Activated CD4-positive, alpha-beta T cell treated with anti-CD3 and anti-CD28 coated beads, Interleukin-2, amount 50 U/mL, for 1 hour (primary cell): ENCODE measurements at places on chromosomes 2 and 18.

DNA sequence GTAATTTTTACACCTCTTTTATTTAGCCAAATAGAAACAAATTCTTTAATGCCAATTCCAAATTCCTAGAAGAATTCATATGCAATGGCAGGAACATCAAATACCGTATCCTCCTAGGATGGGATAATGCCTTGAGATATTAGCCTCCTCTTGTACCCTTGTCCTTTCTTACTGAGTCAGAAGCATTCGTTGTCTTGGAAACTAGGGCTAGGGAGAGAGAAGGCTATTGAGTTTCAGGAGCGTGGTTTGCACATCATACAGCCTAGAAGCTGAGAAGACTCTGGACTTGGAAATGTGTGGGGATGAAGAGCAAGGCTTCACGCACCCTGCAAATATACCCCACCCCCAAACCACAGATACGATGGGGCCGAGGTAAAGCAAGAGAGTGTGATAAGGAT, 300.7 kb downstream of the SP3 start:
- DNase-seq, result no peak

DNA sequence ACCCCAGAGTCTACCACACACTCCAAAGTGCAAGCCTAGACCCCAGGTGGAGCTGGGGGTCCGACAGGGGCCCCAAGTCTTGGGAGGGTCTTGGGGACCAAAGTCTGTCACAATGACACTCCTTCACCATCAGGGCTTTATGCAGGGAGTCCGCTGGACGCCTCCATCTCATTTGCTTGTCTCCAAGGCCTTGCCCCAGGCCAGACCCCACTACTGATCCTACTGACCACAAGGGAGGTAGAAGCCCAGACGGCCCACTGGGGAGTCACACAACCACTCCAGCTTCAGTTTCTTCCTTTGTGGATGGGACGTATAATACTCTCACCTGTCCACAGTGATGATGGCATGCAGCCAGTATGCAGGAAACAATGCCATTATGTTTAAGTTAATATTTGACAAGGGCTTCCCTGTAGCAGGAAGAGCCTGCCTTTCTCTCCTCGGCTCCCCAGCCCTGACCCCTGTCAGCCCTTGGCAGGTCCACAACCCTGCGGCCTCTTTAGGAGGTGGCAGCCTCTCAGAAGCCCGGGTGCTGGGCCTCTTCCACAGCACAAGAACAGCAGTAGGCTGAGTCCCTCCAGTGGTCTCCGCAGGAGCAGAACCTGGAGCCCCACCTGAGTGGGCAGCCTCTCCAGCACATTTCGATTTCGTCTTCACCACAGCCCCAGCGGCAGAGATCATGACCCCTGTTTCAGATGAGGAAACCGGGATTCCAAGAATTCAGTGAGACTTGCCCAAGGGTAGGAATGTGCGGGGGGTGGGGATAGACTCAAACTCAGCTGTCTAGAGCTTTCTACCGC, 6.5 kb downstream of the BIN1 start:
- no peak for DNase-seq

GRCh38 chr2:183207110-183207509, 82.9 kb downstream of the NUP35 start:
- no peak for DNase-seq

DNA sequence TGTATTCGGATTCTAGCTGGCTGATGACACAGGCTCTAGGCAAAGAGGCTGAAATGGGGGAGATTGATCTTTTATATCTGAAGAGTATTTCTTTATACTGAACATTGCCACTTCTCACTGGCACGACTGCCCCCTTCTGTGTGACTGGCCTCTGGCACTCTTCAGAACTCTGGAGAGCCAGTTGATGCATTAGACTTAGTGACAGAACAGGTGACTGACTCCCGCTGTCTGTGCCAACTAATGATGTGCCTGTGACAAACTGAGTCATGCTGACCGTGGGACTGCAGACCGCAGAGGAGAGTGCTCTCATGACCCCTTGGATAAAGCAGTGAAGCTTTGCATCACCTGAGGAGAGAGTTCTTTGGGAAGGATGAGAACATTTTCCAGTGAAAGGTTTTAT, 14.4 kb downstream of the MGAT5 start:
- DNase-seq, result no peak

GRCh38 chr2:9965119-9965822, 13.8 kb downstream of the GRHL1 start:
- no peak for DNase-seq

DNA sequence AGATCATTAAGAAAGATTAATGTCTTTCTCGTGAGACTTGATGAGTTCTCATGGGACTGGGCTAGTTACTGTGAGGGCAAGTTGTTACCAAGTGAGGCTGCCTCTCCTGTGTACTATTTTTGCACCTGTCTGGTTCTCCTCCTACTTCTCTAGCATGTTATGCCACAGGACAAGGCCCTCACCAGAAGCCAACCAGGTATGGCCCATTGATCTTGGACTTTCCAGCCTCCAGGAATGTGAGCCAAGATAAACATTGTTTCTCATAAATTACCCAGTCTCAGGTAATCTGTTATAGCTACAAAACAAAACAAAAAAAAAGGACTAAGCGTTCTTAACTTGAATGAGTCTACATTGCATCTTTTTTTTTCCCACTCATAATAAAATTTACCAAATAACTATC, 184.1 kb downstream of the CDH7 start:
- no peak for DNase-seq

GRCh38 chr2:206125901-206126300, 33.3 kb downstream of the NDUFS1 start:
- no peak for DNase-seq

- DNase-seq, result no peak
Observed at GRCh38 chr18:63162271-63163014, 157.1 kb downstream of the BCL2 start.

DNA sequence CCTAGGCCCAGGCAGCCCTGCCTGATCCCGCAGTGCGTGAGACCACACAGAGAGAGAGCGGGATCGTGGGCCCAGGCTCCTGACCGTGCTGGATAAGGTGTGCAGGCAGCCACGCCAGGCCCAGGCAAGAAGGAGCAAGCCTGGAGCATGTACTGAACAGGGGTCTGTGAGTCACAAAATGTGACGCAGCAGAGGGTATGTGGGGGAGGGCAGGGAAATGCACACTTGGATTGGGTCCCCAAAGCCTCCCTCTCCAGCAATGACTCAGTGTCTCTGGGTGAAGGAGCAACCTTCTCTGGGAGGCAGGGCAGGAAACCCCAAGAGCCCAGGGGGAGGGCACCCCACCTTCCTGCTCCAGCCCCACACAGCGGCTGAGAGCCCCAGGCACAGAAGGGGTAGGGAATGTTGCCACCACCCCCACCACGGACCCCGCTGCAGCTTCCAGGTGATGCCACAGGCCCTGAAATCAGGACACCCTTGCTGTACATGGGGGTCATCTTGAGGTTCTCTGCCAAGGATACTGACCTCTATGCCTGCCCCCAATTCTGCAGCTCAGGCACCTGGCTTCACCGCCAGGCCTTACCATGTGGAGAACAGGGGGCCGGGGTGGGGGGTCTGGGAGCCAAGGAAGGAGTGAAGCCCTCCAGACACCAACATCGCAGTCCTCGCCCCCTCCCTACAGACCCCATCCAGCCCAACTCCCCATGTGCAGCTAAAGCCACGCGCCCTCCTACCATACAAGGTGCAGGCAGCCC, 1.3 kb upstream of the GPC1 start:
- DNase-seq, result no peak

DNA sequence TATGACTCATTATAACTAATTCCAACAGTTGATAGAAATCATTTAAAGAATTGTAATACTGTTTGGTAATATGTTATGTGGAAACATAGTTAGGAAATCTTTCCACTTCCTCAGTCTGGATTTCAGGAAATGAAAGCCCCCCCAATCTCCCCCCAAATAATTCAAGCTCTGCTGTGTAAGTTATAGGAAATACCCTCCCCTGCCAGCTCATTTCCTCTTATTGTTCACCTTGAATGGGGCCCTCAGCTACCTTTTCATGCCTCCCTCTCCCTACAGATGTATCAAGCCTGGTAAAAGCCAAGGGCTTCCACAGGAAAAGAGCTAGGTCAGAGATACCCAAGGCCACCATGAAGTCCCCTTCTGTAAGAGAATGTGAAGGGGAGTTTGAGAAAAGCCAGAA, 155.5 kb downstream of the CNTNAP5 start:
- DNase-seq, result no peak

DNA sequence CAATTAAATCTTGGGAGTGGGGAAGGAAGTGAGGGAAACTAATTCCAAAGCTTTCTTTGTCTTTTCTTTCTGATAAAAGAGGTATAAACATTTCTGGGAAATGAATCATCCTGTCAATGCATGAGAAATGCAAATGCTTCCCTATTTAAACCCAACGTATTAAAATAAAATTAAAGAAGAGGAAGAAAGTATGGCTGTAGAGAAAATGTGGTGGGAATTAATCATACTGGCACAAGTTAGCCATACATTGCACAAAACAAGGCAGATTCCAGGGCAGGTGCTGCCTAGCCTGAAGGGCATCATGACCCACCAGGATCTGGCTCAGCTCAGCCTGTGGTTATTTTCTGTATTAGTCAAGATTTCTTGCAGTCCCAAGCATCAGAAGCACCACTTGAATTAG, 338.0 kb downstream of the NYAP2 start:
- DNase-seq, result no peak

DNA sequence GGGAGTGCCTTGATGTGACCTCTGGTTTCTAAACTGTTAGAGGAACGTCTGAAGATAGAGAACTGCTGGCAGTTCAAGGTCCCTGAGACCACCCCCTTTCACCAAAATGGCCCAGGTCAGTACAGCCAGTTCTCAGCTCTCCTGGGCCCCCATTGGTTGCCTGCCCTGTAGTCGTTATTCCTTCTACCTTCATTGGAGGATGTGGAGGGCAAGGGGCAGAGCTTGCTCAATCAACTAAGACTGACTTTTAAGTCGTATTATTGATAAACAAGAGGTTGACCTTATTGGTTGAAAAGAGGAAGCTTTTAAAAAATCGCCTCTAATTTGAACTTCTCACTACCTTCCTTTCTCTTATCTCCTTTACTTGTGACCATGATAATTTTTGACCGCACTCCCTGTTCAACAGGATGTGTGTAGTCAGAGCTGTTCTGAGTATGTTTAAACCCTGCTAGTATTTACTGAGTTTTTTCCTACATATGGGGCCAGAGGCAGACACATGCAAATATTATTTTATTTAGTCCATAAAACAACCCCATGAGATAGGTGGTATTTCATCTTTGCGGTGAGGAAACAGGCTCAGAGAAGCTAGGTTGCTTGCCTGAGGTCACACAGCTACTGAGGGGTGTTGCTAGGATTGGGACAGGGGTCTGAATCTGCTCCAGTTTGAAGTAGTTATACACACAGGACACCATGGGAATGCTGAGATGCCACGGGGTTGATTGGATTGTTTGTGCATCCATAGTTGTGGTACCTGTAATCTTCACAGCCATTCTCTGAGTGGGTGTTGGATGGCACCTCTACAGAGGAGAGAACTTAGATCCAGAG, 65.9 kb downstream of the TMEM247 start:
- no peak for DNase-seq
